CD4-positive, alpha-beta T cell treated with Interferon alpha-2 for 1 hour (primary cell): ENCODE measurements at places on chromosomes 7 and 10.
A peak's percentile ranks its signal among the peaks of the same experiment; 100 is the strongest.

GRCh38 chr7:77811516-77812289 is 13.1 kb downstream of the PHTF2 start:
- no peak for DNase-seq

DNA sequence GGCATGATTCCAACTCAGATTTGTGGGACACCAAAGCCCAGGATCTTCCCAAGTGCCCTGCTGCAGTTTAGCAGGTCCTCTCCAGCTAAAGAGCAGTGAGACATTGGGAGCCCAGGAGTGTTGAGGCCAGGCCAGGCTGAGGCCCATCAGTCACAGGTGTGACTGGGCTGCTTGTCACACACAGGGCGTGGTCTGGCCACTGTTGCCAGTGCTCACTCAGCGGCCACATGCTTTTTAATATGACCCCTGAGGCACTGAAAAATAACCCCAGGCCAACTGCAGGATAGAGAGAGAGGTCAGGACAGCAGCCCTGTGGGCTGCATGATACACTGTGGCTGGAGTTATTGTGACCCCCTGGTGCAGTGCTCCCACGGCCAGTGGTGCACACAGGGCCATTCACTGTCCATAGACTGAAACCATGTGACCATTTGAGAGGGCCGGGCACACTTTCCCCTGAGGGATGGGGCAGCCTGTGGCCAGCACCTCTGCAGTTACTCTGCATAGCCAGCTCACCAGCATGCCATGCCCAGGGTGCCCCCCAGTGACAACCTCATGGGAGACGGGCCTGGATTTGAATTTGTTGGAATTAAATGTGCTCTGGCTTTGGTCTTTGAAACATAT is 4.2 kb downstream of the GDF2 start:
- no peak for DNase-seq

- DNase-seq: no peak
Observed at GRCh38 chr10:99395750-99396445, 34.5 kb downstream of the GOT1 start.

GRCh38 chr10:131588704-131589220 is 277.2 kb upstream of the TCERG1L start:
- no peak for DNase-seq

- no peak for DNase-seq
Observed at GRCh38 chr7:14420768-14421167, 431.3 kb upstream of the ETV1 start.

GRCh38 chr10:124532106-124532641 is 70.6 kb downstream of the LHPP start:
- no peak for DNase-seq

- no peak for DNase-seq
Observed at GRCh38 chr10:114499116-114499515, 94.8 kb upstream of the AFAP1L2 start.

DNA sequence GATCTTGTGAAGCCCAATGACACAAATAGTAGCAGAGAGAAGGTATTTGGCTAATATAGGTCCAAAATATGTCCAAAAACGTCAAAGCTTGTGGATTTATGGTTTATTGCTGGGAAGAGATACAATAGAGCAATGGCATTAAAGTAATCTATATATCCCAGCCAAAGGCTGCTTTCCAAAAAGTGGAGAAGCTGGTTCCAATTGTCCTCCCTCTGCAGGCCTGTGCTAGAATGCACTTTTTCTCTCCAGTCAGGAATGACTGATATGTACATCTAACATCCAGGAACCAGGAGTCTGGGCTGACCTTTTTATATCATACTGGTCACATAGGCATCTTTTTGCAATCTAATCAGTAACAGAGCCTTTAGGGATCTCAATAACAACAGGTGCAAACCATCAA is 167.1 kb upstream of the FAM3C start:
- DNase-seq: no peak

DNA sequence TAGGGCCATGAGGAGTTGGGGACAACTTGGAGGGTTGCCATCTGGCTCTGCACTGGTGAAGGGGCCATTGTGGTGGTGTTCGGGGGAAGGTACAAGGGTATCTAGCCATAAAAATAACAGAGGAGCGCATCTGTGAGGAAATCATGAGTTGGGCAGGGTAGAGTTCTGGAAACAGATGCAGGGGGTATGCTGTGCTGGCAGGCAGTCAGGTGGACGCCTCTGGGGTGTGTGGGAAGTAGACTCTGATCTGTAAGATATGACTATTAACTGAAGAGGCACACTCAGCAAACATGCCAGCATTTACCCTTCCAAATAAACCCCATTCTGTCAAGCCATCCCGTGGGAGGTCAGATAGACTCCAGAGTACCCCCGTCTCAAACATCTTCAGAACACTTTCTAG is 79.8 kb downstream of the CLEC2L start:
- no peak for DNase-seq

DNA sequence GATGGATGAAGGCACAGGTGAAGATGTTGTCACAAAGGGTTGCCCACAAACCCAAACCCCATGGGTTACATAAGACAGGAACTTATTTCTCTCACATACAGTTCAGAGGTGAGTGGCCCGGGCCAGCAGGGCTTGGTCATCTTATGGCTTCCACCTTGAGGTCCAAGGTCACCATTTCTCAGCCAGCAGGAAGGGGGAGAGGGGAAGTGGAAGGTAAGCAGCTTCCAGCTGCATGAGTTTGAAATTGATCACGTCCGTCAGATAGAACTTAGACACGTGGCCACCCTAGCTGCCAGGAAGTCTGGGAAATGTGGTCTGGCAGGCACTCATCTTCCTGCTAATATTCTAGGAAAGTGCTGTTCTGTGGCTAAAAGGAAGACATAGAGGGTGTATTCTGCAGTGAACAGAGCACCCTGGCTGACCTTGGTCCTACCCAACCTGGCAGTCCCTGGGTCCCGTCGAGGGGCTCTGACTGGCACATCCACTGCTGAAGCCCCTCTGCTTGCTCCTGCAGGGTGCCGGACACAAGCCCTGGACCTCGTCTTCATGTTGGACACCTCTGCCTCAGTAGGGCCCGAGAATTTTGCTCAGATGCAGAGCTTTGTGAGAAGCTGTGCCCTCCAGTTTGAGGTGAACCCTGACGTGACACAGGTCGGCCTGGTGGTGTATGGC is 49.5 kb downstream of the VWA2 start:
- no peak for DNase-seq

- no peak for DNase-seq
Observed at GRCh38 chr7:100867776-100868485, 744 bp downstream of the TRIP6 start.

DNA sequence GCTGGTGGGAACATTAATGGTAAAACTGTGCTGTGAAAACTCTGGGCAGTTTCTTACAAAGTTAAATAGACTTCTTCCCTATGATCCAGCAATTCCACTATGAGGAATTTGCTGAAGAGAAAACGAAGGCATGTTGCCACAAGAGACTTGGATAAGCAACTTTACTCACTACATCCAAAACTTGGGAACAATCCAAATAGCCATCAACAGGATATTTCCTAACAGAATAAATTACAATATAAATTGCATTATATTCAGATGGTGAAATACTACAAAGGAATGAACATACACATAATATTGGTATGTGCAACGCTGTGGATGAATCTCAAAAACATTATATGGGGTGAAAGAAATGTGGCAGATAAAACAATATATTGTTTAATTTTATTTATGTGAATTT is 21.4 kb upstream of the MKI67 start:
- DNase-seq: no peak

- no peak for DNase-seq
Observed at GRCh38 chr7:55431898-55432297, 66.8 kb downstream of the LANCL2 start.

DNA sequence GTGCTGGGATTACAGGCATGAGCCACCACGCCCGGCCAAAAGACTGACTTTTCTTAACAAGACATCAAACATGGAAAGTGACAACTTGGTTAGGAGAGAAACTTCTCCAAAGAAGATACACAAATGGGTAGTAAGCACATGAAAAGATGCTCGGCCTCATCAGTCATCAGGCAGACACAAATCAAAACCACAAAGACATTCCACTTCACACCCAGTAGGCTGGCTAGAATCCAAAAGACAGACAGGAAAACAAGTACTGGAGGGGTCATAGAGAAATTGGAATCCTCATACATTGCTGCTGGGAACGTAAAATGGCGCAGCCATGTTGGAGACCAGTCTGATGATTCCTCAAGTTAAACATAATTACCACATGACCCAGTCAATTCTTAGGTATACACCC is 16.4 kb downstream of the SEPHS1 start:
- no peak for DNase-seq

DNA sequence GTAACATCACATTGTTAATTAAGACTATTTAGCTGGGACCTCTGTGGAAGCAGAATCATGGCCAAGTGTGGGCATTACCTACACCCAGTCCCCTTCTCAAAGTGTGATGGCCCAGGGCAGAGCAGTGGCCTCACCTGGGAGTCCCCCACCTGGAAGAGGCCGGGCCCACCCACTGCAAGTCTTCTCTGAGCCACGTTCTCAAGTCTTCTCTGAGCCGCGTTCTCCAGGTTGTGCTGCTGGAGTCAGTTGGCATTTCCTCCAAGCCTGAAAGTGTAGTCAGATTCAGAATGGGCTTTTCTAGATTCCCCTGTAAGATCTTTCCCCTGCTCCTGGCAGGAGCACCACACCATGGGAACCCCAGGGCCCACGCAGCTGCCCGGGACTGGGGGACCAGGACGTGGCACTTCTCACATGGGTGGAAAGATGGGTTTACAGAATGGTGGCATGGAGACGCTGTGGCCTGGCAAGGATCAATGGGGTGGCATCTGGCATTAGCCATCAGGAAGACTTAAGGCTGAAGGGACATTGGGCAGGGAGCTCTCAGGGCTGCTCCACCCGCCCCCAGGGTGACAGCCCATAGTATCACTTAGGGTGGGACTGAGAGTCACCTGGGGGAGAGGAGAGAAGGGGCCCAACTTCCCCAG is 68.0 kb downstream of the MKI67 start:
- DNase-seq: no peak

- DNase-seq: peak; percentile 25
Observed at GRCh38 chr10:61961278-61961677, 59.8 kb downstream of the ARID5B start.

DNA sequence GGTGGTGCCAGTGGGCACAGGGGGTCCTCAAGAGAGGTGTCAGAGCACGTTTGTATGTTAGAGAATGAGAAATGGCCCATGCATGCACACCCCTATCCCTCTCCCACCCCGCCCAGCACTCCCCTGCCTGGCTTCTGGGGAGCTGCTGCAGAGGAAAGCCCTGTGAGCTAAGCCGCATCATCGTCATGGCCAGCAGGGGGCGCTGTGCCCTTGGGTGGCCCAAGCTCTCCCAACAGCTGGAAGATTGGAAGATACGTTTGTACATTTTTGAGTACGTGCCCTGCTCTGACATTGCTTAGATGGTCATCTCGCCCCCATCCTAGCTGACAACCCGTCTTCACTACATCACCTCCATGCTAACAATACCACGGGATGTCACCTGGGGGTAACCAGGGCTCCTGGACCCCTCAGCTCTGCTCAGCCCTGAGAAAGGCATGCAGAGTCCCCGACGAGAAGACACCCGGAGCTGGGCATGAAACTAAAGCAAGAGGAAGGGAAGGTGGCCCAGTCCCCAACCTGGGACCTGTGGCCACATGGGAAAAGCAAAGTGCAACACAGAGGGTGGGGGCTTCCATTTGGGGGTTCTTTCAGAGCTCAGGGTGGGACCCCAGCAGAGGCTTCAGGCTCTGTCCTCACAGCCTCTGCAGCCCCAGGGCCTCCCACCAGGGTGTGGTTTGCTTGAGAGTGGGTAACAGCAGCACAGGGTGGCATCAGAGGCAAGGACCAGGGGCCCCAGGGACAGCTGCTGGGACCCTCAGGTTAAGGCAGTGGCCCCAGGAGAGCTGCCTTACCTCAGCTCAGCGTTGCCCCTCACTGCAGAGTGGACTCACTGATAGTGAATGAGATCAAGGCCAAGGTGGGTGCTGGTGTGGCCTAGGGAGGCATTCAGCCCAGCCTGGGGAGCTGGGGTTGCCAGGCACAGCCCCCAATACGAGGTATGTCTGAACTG is 136.6 kb downstream of the PTPN20 start:
- DNase-seq: peak; percentile 61

DNA sequence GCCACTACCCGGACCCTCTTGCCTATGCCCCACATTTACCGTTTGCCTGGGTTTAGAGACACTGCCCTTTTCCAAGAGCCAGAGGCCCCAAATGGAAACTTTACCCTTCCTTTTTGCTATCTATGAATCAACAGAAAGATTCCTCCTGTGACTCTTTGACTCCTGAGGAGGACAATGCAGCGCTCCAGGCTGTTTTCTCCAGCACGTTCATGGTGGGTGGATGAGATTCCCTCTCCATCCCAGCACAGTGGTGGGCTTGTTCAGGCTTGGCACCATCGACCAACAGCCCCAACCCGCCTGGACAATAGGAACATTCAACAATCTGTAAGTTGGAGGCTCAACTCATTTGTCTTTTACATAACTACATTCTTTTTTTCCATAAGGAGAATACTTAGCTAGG is 55.9 kb downstream of the DLD start:
- DNase-seq: no peak

GRCh38 chr7:9102846-9103245 is 669.4 kb downstream of the NXPH1 start:
- no peak for DNase-seq

DNA sequence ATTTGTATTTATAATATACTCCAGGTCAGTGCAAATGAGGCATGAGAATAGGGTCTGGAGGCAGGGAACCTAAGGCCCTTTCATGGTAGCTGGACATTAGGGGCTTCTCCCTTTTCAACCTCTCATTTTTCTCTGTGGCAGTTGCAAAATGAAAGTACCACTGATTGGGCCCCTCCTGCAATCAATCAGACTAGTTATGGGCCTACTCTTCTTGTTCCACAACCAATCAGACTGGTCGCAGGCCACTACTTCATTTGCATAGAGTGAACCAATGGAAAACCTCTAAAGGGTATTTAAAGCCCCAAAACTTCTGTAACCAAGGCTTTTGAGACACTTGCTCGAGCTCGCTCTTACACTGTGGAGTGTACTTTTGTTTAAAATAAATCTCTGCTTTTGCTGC is 10.0 kb upstream of the PRPS1L1 start:
- no peak for DNase-seq

DNA sequence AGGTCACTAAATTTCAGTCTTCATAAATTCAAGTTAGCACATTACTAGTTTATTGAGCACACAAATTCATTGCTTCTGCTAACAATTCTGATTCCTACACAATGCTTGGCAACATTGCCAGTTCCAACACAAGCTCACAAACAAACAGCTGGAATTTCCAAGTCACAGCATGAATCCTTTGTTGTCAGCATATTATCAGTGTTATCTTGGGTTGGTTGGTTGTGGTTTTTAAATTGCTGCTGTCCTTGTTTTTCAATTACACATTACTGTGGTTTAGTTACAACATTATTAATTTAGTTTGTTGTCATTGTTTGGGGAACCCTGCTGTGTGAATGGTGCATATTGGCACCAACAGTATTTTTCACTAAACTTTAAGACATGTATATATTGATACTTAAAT is 86.0 kb upstream of the ARID5B start:
- no peak for DNase-seq

DNA sequence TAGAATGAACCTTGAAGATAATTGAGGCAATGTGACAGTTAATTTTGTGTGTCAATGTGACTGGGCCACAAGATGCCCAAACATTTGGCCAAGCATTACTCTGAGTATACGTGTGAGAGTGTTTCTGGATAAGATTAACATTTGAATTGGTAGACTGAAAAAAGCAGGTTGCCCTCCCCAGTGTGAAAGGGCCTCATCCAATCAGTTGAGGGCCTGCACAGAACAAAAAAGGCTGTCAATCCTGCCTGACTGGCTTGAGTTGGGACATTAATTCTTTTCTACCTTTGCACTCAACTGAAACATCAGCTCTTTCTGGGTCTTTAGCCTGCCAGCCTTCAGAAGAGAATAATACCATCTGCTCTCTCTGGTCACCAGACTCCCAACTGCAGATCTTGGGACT is 56.6 kb upstream of the PDE1C start:
- DNase-seq: no peak
